ENCODE measurements at places on chromosomes 6 and 20.

GRCh38 chr20:62832212-62832922 is 15.5 kb downstream of the COL9A3 start:
- DNase-seq, result no peak

- DNase-seq, result no peak
Measured at GRCh38 chr20:40497899-40498691, 190.9 kb downstream of the MAFB start.

DNA sequence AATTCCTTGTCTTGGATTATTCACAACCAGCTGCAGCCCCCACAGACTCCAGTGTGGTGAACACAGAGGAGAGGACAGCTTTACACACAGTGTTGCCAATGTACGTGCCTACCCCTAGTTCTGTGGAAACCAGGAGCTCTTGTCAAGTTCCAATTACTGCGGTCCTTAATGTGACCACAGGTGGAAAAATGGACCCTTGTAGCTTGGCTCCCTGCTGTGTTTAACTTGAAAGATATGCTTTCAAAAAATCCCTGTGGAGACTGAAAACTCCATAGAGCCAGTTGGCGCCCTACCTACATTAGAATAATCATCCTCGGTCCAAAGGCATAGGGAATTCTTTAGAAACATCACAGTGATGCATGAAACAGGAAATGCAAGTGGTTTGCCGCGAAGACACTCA is 118.3 kb upstream of the SLC22A23 start:
- DNase-seq, result no peak

DNA sequence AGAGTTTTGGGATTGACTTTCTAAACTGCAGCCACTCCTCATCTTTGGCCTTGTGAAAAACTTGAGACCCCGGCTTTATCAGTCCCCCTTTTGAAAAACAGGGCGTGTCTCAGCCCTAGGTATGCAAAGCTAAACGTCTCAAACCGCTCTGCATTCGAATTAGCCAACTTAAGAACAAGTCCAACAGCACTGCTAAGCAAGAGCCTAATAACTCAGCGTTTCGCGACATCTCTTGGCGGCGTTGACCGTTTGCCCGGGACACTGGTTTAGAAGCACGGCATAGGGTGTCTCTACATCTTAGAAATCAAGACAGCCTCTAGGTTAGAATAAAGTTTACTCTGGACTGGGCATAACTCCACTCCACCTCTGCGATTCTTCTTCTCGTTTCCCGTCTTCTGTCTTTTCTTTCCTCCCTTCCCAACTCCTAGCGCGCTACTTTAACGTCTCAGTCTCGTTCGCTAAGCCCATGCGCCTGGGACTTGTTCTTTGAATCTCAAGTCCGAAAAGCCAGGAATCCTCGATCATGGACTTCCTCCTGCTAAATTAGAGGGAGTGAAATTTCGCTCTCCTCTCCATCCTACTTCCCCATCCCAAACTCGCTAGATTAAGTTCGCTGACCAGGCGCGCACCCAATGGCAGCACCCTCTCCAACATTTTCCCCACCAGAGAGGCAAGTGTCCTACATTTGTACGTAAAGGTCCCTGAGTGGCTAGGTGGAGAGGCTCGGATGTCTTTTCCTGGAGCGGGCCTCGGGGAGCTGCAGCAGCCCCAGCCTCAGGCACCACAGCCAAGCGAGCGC is 10.5 kb upstream of the TFAP2A start:
- no peak for DNase-seq

- peak; percentile 37 for DNase-seq
Measured at GRCh38 chr20:54199721-54200176, 8.1 kb upstream of the PFDN4 start.

- DNase-seq, result no peak
Measured at GRCh38 chr6:101290346-101290745, 103.2 kb upstream of the GRIK2 start.

DNA sequence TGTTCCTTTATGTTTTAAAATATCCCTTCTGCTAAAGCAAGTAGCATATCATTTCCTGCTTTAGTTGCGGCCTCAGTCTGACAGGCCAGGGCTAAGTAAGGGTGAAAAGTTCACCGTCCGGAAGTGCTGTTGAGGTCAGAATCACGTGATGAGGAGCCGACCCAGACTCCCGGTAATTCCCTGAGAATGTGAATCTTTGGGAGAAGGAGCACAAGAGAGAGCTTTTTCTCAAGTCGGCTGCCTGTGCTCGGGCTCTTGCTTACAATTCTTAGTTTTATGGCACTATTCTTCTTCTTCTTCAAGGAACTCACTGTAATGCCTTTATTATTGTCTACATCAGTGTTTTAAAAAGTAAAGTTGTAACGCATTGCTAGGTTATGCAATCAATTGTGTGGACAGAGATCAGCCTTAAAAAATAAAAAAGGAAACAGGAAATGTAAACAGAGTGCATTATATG is 309.3 kb downstream of the PRL start:
- no peak for DNase-seq

GRCh38 chr6:97850458-97851212 is 567.6 kb upstream of the MMS22L start:
- DNase-seq, result no peak

GRCh38 chr20:15446373-15446772 is 1109.0 kb upstream of the FLRT3 start:
- no peak for DNase-seq

- no peak for DNase-seq
Measured at GRCh38 chr6:24329022-24329421, 28.8 kb downstream of the DCDC2 start.

DNA sequence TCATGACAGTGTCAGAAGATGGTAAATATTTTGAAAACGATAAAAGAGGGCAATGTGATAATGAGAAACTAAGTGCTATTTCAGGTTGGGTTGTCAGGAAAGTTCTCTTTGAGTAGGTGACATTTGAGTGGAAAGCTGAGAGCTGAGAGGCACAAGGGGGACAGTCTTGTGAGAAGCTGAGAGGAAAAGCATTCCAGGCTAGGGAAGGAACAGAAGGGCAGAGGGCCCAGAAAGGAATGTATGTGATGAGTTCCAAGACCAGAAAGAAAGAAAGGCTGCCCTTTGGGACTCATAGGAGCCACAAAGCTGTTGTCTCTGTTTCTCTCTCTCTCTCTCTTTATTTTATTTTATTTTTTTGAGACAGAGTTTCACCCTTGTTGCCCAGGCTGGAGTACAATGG is 7.6 kb upstream of the RNF182 start:
- DNase-seq, result no peak

GRCh38 chr20:34874094-34874654 is 1.5 kb upstream of the GGT7 start:
- DNase-seq, result no peak

GRCh38 chr20:58553841-58554240 is 38.6 kb upstream of the APCDD1L start:
- no peak for DNase-seq

GRCh38 chr6:140956571-140957369 is 1176.0 kb upstream of the GJE1 start:
- DNase-seq, result no peak

DNA sequence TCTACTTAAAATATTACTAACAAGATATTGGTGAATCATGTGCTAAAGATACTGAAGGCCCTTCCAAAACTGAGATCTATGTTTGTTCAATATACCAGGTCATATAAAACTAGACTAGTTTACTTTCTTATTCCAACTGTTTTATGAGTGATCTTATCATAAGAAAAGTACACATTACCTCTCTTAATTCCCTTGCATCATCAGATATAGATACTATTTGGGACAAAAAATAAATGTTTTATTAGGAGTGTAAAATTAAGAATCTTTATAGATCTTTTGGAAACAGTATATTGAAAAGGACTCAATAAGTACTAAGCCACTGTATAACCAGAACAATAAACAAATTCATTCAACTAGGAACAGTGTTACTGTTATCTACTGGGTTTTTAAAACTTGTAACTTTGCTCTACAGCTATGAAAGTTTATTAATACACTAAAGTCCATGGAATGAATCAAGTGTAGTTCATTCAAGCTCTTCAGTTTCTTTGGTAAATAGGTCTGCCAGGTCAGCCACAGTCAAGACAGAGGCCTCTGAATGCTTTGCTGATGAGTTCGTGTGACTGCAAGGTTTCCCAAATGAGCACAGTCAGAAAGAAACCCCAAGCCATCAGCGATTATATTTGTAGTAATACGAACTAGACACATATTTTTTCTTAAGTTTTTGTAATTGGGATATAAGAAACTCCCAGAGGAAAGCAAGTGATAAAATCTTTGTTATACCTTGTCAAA is 71.8 kb upstream of the FBXO30 start:
- DNase-seq, result no peak

- DNase-seq, result no peak
Measured at GRCh38 chr6:42745083-42745639, 742 bp downstream of the TBCC start.

Measured in D721Med (cell line).